Glomerular endothelial cell (primary cell): ENCODE measurements at places on chromosomes 6 and 20. TPM values are rescaled to one million over a fixed set of nuclear protein-coding genes. Genes with fewer than 3 reads are reported as not detected.

NKX2-2 gene
- not detected in 2 replicates for total RNA-seq

NMBR gene
- total RNA-seq: not detected in 2 replicates

- DNase-seq: no peak
These were observed 3.4 kb downstream of the OGFRL1 start for GRCh38 chr6:71292001-71292400.

DNA sequence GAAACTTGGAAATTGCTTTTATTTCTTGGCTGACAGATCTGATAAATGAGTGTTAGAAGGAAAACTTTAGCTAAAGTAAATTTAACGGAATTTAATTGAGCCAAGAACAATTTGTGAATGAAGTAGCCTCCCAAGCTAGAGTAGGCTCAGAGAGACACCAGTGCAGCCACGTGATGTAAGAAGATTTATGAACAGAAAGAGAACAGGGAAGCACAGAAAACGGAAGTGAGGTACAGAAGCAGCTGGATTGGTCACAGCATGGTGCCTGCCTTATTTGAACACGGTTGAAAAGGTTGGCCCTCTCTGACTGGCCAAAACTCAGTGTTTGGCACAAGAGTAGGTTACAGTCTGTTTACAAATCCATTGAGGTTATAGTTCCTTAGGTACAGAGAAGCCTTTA, 29.5 kb upstream of the IFNGR1 start:
- DNase-seq: no peak

DNA sequence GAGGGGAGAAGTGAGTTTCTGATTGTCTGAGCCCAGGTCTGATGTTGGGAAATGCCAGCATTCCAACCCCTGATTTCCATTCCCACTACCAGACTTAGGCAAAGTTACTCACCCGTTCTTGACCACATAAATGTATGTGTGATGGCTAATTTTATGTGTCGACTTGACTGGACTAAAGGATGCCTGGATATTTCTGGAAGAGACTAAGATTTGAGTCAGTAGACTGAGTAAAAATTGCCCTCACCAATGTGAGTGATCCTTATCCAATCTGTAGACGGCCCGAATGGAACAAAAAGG, 95.8 kb upstream of the TAB2 start:
- no peak for DNase-seq

DNA sequence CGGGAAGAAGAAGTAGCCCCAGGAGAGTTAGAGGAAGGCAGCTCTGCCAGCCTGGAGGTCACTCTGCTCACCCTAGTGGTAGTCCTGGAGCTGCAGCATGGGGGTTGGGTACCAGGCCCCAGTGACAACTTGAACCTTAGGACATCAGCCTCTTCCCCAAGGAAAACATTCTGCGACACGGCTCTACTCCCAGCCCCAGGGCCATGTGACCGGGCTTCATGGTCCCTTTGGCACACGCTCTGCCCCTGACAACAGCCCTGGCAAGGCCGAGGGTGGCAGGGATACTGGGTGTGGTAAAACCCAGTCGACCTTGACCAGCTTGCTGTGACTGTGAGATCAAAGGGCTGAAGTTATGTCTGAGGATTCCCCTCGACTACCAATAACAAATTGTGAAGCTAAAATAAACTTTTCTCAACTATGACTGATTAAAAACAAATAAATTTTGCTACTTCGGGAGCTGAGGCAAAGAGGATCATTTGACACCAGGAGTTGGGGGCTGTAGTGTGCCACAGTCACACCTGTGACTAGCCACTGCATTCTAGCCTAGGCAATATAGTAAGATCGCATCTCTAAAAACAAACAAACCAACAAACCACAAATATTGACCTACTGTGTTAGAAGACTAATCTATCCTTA, 24.4 kb upstream of the ARID1B start:
- no peak for DNase-seq

GRCh38 chr6:168699631-168700295, 258.8 kb downstream of the SMOC2 start:
- DNase-seq: no peak

DNA sequence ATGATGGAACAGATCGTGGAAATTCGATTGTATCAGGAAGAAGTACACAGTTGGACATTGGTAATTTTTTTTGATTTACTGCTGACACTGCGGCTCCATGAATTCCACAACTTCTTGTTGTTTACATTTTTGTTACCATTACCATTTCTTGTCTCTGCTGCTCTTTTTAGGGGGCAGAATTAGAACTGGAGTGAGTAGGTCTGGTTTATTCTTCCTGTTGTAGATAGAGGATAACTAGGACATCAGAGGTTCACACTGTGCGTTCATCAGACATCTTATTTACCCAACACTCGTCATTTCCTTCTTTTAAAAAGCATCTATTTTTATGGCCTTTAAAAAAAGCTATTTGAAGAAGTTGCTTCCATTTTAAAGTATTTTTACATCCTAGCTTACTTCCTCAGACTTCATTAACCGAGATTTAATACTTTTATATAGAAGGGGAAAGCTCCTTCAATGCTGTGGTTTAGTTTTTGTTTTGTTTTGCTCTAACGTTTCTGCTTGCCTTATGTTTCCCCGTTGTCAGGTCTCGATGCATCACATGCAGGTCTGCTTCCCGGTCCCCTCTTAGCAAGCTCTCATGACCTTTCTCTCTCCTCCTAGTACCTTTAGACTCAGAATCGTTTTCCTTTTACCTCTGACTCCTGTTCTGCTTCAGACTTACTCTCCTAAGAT, 139.1 kb downstream of the ARID1B start:
- no peak for DNase-seq

GRCh38 chr20:58128635-58129625, 99.5 kb downstream of the ANKRD60 start:
- DNase-seq: no peak

SMPDL3A gene
- 7.5 and 13.0 TPM in 2 replicates for total RNA-seq

ADTRP gene
- 1.5 and 2.9 TPM in 2 replicates for total RNA-seq

SULF2 gene
- 1,114 and 1,185 TPM in 2 replicates for total RNA-seq
